ENCODE measurements at places on chromosomes 6 and 20.

- no peak for DNase-seq
These were observed 253.1 kb downstream of the LY86 start for GRCh38 chr6:6841571-6841970.

GRCh38 chr20:8220716-8221115 is 88.7 kb downstream of the PLCB1 start:
- no peak for DNase-seq

GRCh38 chr6:166412911-166413384 is 30.2 kb upstream of the MPC1 start:
- DNase-seq, result no peak

- no peak for DNase-seq
These were observed 3.5 kb upstream of the LAMP5 start for GRCh38 chr20:9510911-9511310.

DNA sequence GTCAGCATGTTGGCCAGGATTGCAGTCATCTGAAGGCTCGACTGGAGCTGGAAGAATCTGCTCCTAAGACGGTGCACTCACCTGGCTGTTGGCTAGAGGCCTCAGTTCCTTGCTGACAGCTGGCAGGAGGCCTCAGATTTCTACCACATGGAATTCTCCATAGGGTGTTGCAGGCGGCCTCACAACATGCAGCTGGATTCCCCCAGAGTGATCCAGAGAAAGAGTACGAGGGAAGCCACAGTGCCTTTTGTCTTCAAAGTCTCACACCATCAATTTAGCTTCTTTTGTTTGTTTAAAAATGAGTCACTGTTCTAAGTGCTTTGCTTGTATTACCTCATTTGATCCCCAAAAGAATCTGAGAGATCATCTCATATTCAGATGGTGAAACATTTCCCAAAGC is 65.5 kb upstream of the FYN start:
- DNase-seq, result no peak

GRCh38 chr6:157494132-157494710 is 113.2 kb downstream of the ZDHHC14 start:
- DNase-seq, result no peak

- DNase-seq, result no peak
These were observed 76.2 kb downstream of the MAFB start for GRCh38 chr20:40612837-40613236.

GRCh38 chr6:139981768-139982181 is 607.3 kb upstream of the CITED2 start:
- DNase-seq, result no peak

DNA sequence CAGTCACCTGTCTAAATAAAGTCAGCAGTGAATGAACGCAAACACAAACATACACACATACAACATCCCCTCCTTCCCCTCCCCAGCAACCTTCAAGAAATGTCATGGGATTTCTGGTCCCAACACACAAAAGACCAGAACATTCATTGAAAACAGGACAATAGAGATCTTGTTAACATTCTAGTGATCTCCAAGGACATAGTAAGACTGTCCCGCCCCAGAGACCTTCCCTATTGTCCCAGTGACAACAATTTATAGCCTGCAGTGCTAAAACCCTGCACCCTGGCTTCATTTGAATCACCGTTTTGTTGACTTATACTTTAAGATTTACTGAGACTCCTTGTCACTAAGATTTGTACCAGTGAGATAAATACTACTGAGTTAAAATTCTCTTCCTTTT is 143.9 kb upstream of the NOX3 start:
- DNase-seq, result no peak

DNA sequence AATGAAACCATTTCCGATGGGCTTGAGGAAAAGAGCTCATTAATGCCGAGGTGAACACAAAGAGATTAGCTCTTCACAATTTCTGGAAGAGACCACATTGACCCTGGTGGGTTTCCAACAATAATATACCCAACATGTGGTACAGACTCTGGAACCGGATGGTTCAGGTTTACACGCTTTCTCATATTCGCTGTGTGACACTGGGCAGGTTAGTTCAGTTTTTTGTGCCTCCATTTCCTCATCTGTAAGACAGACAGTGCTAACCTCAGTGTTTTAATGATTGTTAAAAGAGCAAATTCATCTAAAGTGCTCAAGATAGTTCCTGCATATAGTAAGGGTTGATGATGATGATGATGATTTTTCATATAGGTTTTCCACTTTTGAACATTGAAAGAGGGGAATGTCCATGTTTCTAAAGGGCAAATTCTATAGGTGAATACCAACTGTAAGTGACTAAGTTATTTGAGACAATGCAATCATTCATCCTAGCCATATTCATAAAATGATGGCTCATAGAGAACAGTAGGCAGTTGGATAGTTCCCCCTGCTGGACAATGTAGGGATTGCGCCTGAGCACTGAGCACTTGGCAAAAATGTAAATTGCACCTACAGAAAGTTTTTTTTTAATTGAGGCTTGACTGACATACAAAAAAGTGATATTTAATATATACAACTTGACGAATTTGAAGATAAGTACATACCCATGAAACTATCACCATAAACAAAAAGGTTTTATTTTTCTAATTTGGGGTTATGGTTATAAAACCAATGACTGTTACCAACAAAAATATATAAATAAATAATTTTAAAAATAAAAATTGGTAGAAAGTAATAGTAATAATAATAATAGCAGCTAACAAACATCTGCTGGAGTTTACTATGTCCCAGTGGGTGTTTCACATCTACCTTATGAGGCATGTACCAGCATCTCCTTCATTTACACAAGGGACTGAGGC is 2.1 kb upstream of the PERP start:
- peak; percentile 67 for DNase-seq

- DNase-seq, result peak; percentile 58
These were observed 24.7 kb upstream of the CCN6 start for GRCh38 chr6:112029045-112029822.

- DNase-seq, result no peak
These were observed at the start of gene TDRD6 for GRCh38 chr6:46687619-46688097. Gene TDRD6, plus strand, starts transcription at chr6:46687885. Its CDS starts 244 bp downstream, at chr6:46688129.

DNA sequence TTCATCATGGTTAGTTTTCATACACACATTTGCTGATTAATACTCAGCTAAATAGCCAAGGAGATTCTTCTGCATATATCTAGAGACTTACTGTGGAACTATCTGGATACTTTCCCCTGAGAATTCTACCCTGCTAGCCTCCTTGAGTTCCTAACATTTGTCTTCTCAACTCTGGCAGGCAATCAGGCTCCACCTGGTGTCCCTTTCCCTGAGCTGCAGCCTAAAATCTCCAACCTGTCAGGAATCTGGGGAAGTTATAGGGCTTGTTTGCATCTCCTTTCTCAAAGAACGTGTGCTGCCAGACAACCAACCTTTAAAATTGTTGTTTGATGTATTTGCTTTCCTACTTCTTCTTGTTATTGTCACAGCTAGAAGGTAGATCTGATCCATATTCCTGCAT is 73.4 kb downstream of the FUT9 start:
- no peak for DNase-seq

GRCh38 chr6:144947398-144947976 is 662.4 kb downstream of the UTRN start:
- DNase-seq, result no peak

GRCh38 chr20:37315452-37316110 is 26.1 kb downstream of the MANBAL start:
- no peak for DNase-seq

DNA sequence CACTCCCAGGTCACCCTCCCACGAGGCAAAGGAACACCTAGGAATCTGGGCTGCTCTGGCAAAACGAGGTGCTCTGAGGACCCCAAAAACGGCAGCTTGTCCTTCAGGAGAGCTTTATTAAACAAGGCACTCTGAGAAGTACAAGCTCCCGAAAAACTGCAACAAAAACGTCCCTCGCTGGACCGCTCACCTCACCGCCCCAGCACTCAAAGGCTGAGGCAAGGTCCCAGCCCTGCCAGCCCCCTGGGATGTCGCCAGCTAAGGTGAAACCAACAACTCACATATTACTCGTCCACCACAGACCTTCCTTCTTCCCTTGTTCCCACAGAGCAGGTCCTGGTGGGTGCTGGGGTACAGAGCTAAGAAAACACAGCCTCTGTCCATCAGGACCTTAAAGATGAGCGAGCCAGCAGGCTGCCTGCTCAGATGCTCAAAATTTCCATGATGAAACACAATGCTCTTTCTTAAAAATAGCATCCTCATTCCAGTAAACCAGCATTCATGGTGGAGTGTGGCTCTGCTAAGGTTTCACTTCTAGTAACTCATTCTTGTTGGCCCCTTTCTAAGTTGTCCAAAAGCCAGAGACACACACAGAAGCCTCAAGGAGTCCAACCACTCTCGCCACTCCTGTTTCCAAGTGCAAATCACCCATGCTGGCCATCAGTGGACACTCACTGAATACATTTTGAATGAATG is 35.9 kb downstream of the ATP9A start:
- DNase-seq, result no peak

GRCh38 chr6:15839969-15840541 is 177.2 kb upstream of the DTNBP1 start:
- DNase-seq, result no peak

DNA sequence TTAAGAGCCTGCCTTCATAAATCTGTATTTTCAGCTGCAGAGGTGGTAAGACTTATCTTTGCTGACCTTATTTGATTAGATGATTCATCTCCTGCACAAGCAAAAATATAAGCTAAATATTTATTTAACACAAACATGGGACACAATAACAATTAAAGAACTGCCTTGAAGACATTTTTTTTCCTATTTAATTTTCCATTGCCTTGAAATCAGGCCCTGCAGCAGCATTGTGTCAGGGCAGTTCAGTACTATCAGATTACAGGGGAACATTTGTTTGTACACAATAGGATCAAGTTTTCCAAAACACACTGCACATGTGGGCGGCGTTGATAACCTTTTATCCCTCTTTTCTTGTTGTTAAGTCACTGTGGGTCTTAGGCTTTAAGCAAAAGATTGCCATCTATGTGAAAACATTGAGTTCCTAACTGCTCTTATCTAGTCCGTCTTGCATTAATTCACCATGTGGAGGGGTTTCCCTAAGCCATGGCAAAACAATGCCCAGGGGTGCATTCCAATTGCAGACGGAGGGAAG is 7.4 kb downstream of the ADGRF5 start:
- no peak for DNase-seq

- peak; percentile 25 for DNase-seq
These were observed 117.6 kb downstream of the JPH2 start for GRCh38 chr20:44069203-44070011.

GRCh38 chr20:14951105-14951504 is 613.7 kb upstream of the FLRT3 start:
- no peak for DNase-seq

DNA sequence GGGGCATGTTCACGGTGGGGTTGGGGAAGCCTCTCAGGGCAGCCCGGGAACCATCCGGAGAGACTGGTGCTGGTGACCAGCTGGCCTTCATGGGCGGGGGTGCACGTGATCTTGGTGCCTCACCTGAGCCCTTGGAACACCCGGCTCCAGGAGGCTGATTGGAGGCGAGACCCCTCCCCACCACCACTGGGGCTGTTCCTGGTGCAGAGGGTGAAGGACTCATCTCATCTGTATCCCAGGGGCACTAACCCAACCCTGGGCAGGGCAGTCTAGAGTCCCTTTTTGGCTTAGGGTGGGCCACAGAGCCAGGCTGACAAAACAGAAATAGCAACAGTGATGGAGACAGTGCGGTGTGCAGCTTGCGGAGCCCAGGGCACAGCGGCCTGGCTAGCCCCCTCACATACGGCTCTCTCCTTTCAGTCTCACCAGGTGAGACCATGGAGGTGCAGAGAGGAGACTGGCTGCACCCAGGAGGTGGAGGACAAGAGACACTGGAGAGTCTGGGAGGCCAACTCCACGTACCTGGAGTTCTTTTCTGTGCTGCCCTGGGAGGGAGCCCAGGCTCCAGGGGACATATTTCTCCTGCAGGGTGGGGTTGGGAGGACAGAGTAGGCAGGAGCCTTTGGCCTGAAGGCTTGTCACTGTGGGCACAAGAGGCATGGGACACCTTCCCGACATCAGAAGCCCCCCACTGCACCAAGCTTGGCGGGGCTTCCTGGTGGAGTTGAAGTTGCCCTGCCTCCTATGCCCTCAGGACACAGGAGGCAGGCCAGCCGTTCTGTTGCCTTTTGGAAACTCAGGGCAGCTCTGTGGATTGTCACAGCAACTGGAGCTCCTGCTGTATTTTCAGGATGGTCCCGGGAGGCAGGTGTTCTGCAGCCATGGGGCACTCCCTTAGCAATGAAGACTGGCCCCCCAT is 106.0 kb downstream of the SYCP2 start:
- no peak for DNase-seq

DNA sequence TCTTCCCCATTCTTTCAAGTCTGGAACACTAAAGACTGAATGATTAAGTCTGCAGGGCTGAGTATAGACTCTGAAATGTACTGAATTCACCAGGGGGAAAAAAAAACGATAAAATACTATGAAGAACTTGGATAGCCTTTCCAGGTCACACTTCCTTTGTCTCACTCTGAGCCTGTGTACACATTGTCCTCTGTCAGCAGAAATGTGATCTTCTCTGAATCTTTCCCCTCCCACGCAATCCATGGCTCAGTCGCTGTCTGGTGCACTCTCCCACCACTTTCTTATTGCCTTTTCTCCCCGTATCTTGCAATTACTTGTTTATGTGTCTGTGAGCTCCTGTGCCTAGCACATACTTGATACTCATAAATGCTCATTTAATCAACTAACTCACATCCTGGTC is 212.6 kb upstream of the RSPO3 start:
- no peak for DNase-seq

DNA sequence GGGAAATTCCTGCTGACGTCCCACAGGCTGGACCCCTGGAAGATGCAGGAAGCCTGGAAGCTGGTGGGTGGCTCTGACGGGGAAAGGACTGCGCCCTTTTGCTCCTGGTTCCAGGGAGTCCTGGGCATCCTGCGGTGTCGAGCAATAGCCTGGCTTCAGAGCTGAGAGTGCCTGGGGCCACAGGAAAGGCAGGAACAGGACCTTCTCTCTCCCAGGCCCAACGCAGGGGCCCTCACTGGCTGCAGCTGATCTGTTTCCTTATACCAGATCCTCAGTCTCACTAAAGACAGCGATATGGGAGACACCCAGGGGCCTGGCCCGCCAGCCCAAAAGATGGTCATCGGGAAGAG is 1.4 kb downstream of the B3GALT4 start:
- no peak for DNase-seq

DNA sequence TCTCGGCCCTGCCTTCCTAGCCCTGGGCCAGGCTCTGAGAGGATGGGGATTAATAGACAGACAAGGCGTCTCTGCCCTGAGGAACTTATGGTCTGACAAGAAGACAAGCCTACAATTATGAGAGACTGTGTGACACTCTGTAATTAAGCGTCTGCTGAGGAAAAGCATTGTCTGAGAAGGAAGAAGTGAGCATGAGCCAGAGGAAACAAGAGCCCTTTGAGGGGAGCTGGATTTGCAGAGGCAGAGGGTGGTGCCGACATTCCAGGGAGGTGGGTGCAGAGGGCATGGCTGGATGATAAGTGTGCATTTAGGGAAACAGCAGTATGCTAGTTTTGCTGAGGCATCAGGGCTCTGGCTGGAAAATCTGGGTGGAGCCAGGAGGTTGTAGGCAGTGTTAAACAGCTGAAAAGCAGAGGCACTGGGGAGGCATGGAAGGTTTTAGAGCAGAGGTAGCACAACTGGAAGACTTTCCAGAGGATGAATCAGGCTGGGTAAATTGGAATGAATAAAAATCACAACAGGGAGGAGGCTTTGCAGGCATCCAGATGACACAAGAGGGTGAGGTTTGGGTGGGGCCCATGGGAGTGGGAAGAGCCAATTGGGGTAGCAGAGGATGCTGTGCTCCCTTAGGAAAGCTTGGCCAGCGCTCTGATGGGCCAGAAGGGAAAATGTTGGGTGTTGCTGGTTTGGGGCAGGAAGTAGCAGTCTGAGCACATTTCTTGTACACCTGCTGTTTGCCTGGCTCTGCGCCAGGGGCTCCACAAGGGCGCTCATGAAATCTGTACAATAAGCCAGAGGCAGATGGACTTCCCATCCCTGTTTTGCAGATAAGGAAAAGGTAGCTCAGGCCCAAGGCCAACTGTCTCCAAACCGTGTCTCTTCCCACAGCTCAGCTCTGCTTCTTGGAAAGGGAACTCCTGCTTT is 74.0 kb upstream of the MYL9 start:
- no peak for DNase-seq
